Activated T-cell treated with anti-CD3 and anti-CD28 coated beads for 48 hours (primary cell): ENCODE measurements at places on chromosomes 6 and 20.

- no peak for DNase-seq
Observed at GRCh38 chr6:6859722-6860121, 248.0 kb upstream of the RREB1 start.

GRCh38 chr6:81969011-81969410 is 216.5 kb upstream of the TENT5A start:
- DNase-seq = no peak

GRCh38 chr20:22430154-22430745 is 154.1 kb downstream of the FOXA2 start:
- no peak for DNase-seq

GRCh38 chr6:135310291-135310690 is 129.2 kb downstream of the MYB start:
- no peak for DNase-seq

GRCh38 chr6:138001750-138002349 is 105.4 kb downstream of the PERP start:
- DNase-seq = peak; percentile 41

DNA sequence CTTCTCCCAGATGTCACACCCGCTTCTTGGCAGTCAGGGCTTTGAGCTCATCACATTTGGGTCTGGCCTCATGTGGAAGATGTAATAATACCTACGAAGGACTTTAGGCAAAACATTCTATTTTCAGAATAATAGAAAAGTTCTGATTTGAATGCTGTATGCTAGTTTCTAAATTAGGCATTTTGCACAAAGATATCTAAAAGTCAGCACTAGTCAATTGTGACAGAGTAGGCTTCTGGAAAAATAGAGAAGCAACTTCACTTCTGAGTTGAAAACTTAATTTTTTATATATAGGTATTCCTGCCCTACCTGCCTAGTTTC is 38.3 kb upstream of the CD2AP start:
- DNase-seq = no peak

GRCh38 chr6:154815938-154816820 is 83.0 kb downstream of the SCAF8 start:
- DNase-seq = no peak

DNA sequence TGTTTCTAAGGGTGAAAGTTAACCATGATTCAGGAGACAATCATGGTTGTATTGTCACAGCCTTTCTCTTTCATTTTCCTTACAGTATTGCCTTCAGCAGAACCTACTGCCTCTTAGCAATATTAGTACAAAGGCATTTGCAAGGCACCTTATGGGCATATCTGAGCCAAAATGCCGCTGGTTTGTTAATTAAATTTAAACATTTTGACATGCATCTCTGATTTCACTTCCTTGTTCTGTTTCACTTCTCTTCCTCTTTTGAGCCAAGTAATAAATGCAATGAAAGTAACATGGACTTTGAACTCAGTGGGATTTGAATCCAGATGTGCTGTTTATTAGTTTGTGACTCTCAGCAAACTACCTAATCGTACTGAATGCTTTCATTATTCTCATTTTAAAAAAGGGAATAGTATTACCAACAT is 467.4 kb upstream of the CITED2 start:
- no peak for DNase-seq

DNA sequence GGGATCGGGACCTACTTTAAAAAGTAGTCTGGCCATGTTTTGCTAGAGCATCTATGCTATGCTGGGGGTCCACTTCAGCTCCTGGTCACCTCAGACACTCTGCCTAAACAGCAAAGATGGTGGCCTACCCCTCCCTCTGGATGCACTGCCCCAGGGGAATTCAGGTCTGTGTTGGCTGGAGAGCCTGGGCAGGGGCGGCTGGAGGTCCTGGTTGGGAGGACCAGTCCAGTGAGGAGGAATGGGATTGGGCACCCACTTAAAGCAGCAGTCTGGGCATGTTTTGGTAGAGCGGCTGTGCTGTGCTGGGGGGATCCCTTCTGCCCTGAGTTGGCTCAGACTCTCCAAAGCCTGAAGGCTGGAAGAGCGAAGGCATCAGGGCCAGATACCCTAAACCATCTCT is 23.2 kb upstream of the TCF21 start:
- no peak for DNase-seq

DNA sequence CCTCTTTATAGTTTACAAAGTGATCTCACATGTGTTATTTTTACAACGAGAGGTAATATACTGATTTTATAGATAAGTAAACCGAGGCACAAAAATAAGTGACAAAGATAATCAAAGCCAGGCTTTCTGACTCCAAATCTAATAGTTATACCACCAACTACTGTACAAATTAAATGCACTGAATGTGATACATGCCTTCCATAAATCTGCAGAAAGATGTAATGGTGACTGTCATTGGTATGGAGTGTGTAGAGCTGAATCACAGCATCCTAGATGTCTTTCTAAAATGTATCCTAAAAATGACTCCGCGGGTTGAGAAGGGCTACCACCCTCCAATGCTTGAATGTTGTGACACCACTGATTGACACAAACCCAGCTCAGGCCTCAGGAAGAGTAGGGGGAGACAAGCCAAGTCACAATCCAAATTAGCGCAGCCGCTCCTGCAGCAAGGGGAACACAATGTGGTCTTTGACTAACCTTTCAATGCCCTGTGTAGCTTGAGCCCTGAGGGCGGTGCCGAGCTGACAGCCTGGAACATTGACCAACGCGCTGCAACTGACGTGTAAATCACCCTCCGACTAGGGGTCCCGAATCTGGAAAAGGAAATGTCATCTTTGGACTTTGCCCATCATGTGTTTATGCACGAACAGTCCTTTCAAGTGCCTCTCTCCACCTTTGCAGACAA is 136.8 kb downstream of the OLIG3 start:
- no peak for DNase-seq

GRCh38 chr6:104638841-104639290 is 220.9 kb downstream of the HACE1 start:
- no peak for DNase-seq

DNA sequence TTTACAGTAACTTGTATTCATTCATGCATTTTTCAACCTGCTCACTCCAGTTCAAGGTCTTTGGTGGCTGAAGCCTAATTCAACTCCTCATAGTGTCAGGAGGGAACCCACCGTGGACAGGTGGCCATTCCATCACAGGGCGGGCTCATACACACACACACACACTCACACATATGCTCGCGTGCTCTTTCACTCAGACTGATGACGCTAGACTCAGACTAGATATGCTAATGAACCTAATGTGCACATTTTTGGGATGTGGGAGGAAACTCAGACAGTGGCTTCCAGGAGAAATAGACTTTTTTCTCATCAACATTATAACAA is 56.7 kb downstream of the TRIM27 start:
- peak; percentile 14 for DNase-seq

DNA sequence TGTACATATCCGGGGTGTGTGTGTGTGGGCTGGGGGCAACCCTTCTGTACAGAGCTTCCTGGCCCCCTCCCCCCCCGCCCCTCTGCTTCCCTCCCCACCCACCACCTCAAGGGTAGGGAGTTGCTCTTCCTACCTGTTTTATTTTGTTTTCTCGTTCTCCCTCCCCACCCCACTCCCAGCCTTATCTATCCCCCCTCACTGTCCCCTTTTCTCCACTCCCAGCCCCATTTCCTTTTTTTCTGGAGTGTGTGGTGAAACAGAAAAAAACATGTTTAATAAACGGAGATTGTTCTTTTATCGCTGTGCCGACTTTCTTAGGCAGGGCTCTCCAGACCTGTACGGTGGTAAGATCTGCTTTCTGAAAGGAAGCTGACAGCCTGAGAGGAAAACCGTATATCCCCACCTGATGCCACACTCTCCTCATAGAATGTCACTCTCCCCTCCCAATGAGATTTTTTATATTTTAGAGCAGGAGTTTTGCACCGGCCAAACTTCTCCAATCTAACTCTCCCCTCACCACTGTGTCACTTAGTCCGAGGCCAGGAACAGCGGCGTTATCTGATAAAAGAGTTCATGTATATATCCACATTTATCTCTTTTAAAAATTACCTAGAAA is 875 bp upstream of the ZBTB9 start:
- DNase-seq = no peak

DNA sequence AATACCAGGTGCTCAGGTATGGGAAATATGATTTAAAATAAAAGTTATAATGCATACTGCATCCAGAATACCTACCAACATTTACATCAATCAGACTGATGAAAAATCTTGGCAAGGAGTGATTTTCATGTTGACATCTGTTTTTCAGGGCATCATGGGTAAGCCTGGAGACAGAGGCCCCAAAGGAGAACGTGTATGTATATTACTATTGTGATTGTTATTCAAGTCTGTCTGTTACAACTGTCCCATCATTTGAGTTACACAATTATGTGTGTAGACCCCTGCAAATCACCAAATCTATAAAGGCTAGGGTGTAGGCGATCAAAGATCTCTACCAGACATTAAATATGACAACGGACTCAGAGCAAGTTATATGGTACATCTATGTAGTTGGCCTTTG is 118.2 kb downstream of the COL9A1 start:
- DNase-seq = no peak

DNA sequence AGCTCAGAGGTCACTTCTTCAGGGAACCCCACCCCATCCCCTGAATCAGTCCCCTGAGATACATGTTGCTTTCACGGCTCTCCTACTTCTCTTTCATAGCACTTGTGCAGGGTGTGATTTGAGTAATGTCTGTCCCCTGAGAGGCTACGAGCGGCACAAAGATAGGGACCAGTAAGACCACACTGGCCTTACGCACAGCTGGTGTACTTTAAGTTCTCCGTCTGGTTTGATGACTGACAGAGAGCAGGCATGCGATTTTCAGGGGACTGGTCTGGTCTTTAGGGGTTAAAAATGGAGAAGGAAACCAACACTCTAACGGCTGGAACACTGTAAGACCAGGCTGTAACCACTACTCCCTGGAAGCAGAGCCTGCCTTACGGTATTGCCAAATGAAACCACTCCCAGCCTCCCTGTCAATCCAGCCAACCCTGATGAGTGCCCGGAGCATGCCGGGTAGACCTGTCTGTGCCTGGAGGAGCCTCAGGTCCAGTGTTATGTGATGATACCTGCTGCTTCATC is 47.1 kb downstream of the ELMO2 start:
- no peak for DNase-seq

DNA sequence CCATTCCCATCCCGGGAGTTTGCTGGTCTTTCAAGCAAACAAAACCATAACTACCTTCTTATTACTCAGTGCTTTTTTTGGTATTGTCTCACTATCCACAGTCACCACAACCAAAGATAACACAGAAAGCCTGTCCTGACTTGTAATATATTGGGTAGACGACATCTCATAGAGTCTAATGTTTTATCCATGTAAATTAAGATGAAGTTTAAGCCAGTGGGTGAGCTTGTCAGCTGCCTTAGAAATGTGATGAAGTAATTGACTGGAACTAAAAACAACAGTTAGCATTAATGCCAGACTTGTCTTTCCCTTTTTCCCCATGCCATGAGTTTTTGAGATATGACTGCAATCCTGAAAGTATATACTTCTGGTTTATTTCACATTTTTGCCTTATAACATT is 282.7 kb upstream of the PRDM1 start:
- no peak for DNase-seq

DNA sequence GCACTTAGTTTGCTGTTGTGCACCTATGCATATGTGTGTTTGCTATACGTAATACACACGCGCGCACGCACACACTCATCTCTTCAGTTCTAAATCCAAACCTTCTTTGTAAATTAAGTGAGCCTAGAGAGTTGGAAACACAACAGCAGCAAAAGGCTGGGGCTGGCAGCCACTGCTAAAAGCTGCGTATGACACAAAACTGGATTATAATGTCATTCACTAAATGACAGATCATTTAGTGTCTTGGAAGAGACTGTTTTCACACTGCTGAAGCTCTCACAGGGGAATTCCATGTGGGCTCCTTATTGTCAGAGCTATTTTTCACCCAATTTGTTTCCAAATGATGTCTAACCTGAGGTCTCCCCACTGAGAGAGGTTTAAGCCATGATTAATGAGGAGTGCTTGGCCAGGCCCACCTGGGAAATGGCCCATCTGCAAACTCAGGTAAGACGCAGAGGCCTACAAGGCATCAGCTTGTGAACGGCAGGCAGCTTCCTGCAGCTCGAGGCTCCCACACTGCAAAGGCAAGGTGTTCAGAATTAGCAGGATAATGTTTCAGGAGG is 94.2 kb downstream of the OLIG3 start:
- DNase-seq = no peak

DNA sequence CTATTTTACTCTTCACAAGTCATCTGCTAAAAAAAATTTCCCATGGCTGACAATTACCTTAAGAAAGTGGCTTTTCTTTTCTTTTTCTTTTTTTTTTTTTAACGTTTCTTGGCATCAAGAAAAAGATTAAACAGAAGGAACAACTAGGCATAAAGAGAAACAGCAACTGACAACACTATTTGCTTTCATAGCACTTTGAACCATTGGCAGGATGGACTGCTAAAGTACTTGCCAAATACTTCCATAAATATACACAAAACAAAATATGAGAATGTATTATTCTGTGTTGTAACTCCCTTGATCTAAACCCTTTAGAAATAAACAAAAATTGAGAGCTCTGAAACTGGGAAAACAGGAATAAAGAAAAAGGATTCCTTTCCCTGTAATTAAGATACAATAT is 20.0 kb upstream of the PLN start:
- no peak for DNase-seq

DNA sequence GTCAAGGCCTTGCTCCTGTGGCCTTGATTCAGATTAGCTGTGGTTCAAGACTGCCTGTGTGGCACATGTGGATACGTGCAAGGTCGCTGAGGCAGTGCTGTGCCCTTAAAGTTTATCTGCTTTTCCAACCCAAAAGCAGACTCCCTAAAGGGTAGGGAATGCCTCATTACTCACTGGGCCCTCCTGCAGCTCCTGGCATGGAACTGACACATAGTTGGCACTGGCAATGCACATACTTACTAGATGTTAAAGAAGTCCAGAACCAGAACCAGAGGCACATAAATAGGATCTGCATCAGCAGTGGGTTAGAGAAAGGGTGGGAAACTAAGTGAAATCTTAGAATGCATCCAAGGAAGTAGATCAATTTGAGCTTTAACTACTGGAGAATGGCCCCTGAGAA is 90.6 kb upstream of the MLN start:
- DNase-seq = no peak

GRCh38 chr6:83117802-83118201 is 50.3 kb downstream of the DOP1A start:
- DNase-seq = no peak

- no peak for DNase-seq
Observed at GRCh38 chr6:117456998-117457397, 25.5 kb upstream of the DCBLD1 start.

GRCh38 chr20:5150226-5151076 is 23.6 kb downstream of the CDS2 start:
- DNase-seq = no peak

DNA sequence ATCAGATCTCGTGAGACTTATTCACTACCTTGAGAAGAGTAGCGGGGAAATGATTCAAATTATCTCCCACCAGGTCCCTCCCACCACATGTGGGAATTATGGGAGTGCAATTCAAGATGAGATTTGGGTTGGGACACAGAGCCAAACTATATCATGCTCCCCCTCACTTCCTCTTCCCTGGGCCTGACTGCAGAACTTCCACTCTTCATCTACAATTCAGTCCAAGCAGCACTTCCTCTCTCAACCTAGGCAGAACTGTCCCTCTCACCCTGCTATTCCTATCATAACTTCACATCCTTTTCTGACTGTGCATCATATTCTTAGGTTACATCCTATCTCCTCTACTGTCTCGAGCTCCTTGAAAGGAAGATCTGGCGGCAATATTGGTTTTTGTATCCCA is 184.0 kb upstream of the HDDC2 start:
- DNase-seq = no peak
